ENCODE measurements at places on chromosomes 5 and 9. TPM values are rescaled to one million over a fixed set of nuclear protein-coding genes. Genes with fewer than 3 reads are reported as not detected.
A peak's percentile ranks its signal among the peaks of the same experiment; 100 is the strongest.

The PDCD1LG2 gene
- total RNA-seq = 0.76 TPM

The TCF7 gene
- total RNA-seq = 626 TPM

The GPR151 gene
- not detected for total RNA-seq

The TMEFF1 gene
- not detected for total RNA-seq

- H3K4me3 ChIP-seq = no peak overlapping the region
- no peak for DNase-seq
- H3K27me3 ChIP-seq = no peaks in the 10 kb centered on the region
- H3K4me1 ChIP-seq = peaks cover 7% of the 10 kb centered on the region
- no peak overlapping the region for H3K27ac ChIP-seq
Observed at GRCh38 chr5:74396913-74397622, 243.5 kb downstream of the ENC1 start.

DNA sequence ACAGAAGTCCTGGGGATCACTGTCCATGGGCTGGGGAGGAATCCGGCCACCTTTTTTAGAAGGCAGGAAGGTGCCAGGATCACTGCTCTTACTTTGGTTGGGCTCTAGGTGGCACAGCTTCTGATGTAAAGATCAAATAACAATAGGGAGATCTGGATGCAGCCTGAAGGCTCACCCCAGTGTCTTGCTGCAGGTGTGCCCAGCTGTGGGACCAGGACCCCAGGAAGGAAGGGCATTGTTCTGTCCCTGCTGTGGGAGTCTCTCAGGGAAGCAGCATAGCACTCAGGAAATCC lies 69.6 kb downstream of the DAB2IP start:
- H3K4me3 ChIP-seq = no peak overlapping the region
- H3K4me1 ChIP-seq = no peaks in the 10 kb centered on the region
- no peak overlapping the region for H3K27ac ChIP-seq
- no peaks in the 10 kb centered on the region for H3K27me3 ChIP-seq
- DNase-seq = no peak

DNA sequence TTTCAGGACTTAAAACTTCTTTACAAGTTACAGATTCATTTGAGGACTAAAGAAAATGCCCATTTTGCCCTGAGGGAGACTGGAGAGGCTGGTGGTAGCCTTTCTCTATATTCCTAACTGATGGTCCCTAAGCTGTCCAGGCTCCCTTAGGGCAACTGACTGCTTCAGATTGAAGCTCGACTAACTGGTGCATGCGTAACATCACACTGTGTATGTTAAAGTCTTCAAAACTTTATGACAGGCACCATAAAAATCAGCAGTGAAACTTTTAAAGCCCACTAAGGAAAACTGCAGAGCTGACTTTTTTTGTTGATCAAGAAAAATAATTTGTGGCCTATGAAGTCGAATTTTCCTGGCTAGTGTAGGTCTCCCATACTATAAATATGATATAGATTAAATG lies 233.0 kb upstream of the RPS23 start:
- H3K4me3 ChIP-seq = no peak overlapping the region
- DNase-seq = no peak
- no peaks in the 10 kb centered on the region for H3K27me3 ChIP-seq
- H3K4me1 ChIP-seq = no peaks in the 10 kb centered on the region

DNA sequence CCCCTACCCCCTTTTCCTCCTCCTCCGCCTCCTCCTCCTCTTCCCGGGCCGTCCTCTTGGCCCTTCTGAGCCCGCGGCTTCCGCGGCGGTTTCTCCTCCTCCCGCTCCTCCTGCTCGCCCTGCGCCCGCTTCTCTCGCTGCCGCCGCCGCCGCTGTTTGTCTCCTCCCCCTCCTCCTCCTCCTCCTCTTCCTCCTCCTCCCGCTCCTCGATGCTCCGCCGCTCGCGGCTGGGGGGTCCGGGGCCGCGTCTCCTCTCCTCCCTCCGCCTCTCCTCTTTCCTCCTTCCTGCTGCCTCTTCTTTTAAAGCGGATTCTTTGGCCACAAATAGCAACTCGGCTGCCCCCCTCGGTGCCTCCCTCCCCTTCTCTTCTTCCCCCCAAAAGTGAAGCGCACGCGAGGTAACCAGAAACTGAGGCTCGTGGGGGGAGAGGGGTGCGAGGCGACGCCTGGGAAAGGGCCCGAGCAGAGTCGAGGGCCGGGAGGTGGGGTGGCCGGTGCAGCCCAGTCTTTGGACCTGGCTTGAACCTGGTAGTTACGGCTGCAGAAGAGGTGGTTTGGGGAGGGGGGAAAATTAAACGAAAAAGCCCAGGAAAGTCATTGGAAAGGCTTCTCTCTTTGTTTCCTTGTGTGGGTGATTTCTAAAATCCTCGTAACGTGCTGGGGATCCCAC lies 1058.5 kb upstream of the DMAC1 start:
- H3K4me3 ChIP-seq = no peak overlapping the region
- H3K4me1 ChIP-seq = peaks cover 5% of the 10 kb centered on the region
- H3K27ac ChIP-seq = no peak overlapping the region

DNA sequence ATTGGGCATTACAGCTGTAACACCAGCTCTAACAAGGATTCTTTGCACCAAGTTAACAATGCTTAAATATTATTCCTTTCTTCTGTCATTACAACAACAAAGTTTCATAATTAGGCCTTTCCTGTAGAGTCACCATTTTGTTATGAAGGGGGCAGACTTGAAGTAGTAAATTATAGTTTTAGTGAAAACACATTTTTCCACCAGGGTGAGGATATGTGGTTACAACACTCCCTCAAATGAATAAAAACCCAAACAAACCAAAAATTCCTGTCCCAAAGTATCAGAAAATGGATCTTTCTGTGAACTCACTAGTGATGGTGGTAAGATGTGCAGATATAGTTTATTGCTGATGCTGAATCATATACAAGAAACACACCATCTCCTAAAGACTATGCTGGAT lies 250.5 kb upstream of the TUT7 start:
- H3K36me3 ChIP-seq = no peaks in the 10 kb centered on the region
- no peak for DNase-seq
- no peak overlapping the region for H3K27ac ChIP-seq
- H3K27me3 ChIP-seq = no peaks in the 10 kb centered on the region
- no peak overlapping the region for H3K4me3 ChIP-seq

DNA sequence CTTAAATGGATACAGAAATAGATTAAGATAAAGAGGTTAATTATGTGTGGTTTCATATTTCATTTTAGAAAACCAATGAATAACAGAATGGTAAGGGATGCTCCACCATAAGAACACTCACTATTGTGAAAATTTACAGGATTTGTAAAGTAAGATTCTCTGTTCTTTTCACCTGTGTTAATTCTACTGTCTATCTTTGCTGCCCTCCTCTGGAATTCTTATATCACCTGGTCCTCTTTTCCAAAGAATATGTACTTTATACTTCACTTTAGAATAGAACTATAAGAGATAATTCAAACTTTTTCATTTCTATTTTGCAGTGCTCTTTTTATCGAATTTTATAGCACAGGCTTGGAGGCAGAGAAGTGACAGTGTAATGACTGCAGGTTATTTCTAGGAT lies 213.4 kb downstream of the LURAP1L start:
- no peaks in the 10 kb centered on the region for H3K27me3 ChIP-seq
- no peak for DNase-seq
- H3K4me1 ChIP-seq = no peaks in the 10 kb centered on the region
- H3K4me3 ChIP-seq = no peak overlapping the region
- H3K36me3 ChIP-seq = no peaks in the 10 kb centered on the region
- no peak overlapping the region for H3K27ac ChIP-seq

DNA sequence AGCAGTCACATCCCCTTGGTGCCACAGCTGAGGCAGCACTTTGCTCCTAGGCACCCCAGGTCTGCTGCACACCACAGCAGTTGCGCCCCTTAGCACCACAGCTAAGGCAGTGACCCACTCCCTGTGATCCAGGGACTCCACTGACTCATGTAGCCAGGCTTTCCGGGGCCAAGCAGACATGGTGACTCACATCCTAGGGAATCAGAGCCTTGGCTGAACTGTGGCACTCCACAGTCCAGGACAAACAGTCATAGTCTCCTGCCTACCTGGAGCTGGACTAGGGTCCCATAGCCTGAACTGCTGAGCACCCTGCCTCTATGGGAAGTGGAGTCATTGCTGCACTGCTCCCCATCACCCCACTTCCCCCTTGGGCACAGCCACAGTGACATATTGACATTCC lies 338.7 kb downstream of the NPR3 start:
- no peak overlapping the region for H3K4me3 ChIP-seq
- no peak for DNase-seq
- no peaks in the 10 kb centered on the region for H3K36me3 ChIP-seq
- no peaks in the 10 kb centered on the region for H3K4me1 ChIP-seq

DNA sequence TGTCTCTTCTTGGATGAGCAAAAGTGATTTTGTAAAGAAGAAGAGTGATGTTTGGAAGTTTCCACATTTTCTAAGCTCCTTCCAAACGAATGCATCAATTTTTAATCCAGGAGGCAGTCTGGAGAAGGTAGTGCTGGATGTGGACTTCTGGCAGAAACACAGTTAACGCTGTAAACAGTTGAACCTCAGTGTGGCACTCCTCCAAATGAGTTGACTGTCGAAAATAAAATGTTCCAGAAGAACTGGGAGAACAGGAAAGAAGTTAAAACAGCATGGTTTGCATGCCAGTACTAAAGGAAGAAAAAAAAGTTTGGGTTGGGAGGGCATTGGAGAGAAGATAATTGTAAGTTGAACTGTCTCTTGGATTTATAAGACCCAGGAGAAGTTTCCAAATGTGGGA lies 6.5 kb downstream of the ZNF462 start:
- no peak overlapping the region for H3K4me3 ChIP-seq
- H3K27ac ChIP-seq = no peak overlapping the region
- H3K36me3 ChIP-seq = no peaks in the 10 kb centered on the region

DNA sequence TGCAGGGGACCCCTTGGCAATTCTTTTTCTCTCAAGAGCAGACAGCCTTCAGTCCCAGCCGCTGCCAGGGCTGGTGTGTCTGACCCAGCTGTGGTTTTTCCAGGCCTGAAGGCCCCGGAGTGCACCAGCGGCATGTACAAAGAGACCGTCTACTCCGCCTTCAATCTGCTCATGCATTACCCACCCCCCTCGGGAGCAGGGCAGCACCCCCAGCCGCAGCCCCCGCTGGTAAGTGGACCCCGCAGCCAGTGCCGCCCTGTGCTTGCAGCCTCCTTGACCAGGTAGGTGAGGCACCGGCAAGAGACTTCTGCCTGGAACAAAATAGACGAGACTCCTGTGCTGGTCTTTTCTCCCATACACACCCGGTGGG lies 1.3 kb downstream of the TCF7 start:
- no peak for DNase-seq
- H3K4me1 ChIP-seq = peaks cover 20% of the 10 kb centered on the region
- no peaks in the 10 kb centered on the region for H3K27me3 ChIP-seq
- peak overlapping the region; percentile 72 for H3K27ac ChIP-seq

GRCh38 chr9:6977761-6978160 lies 220.0 kb downstream of the KDM4C start:
- no peak overlapping the region for H3K27ac ChIP-seq
- no peaks in the 10 kb centered on the region for H3K27me3 ChIP-seq
- H3K4me3 ChIP-seq = no peak overlapping the region
- no peaks in the 10 kb centered on the region for H3K4me1 ChIP-seq
- H3K36me3 ChIP-seq = no peaks in the 10 kb centered on the region

- H3K27me3 ChIP-seq = peaks cover 19% of the 10 kb centered on the region
- peaks cover 9% of the 10 kb centered on the region for H3K4me1 ChIP-seq
- peak; percentile 40 for DNase-seq
- no peak overlapping the region for H3K27ac ChIP-seq
- H3K36me3 ChIP-seq = no peaks in the 10 kb centered on the region
- H3K4me3 ChIP-seq = peak overlapping the region; percentile 85
Observed at GRCh38 chr5:50962934-50963872, 296.8 kb downstream of the PARP8 start.

- no peaks in the 10 kb centered on the region for H3K27me3 ChIP-seq
- no peaks in the 10 kb centered on the region for H3K36me3 ChIP-seq
- DNase-seq = no peak
- no peak overlapping the region for H3K4me3 ChIP-seq
- no peaks in the 10 kb centered on the region for H3K4me1 ChIP-seq
Observed at GRCh38 chr9:79012561-79012960, 559.2 kb upstream of the TLE4 start.

DNA sequence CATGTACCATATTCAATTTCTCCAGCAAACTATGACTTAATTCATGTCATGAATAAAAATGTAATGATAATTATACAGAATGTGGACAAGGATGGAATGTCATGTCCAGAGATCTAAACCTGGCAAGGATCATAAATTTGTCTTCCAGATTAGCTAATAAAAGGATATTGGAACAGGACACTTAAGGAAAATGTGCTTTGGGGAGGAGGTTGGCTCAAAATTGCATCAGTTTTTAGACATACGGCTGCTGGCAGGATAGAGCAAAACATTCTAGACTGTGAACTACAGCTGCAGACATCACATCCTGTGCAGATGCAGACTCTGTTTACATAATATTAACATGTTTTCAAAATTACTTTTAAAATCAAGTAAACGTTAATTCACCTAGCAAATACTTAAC lies 248.4 kb downstream of the TLR4 start:
- no peak for DNase-seq
- no peak overlapping the region for H3K4me3 ChIP-seq
- no peaks in the 10 kb centered on the region for H3K4me1 ChIP-seq

GRCh38 chr5:160660132-160660531 lies 191.9 kb downstream of the ATP10B start:
- no peak overlapping the region for H3K27ac ChIP-seq
- DNase-seq = no peak
- no peak overlapping the region for H3K4me3 ChIP-seq
- no peaks in the 10 kb centered on the region for H3K36me3 ChIP-seq
- H3K4me1 ChIP-seq = no peaks in the 10 kb centered on the region

DNA sequence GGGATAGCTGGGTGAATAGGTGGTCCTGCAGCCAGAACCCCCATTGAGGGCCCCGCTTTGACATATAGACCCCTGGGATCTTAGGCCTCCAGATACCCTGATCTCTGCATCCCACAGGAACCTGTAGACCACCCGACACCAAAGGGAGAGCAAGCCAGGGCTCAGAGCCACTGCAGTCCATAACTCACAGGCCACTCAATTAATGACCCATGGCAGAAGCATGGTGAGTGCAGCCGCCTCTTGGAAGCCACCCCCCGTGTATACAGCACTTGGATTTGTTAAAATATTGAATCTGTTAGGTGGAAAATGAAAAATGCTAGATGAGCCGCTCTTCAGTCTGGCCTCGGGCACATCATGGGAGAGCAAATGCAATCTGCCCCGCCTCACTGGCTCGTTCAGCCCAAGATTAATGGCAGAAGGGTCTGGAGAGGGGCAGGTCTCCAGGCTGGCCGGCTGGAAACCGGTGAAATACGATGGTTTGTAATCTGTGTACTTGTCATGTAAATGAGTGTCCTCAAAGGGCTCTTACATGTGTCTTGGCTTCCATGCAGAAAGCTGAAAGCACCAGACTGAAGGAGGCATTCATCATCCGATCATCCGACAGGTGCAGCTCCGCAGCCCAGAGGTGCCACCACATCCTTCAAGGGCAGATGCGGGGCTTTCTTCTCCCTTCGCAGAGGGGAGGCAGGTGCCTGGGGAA lies 111.3 kb downstream of the OLFM1 start:
- H3K4me3 ChIP-seq = no peak overlapping the region
- no peaks in the 10 kb centered on the region for H3K4me1 ChIP-seq
- no peaks in the 10 kb centered on the region for H3K27me3 ChIP-seq
- H3K36me3 ChIP-seq = no peaks in the 10 kb centered on the region
- no peak overlapping the region for H3K27ac ChIP-seq
- no peak for DNase-seq
